M059J (cell line): ENCODE measurements at places on chromosomes 11 and 22. TPM values are rescaled to one million over a fixed set of nuclear protein-coding genes. Genes with fewer than 3 reads are reported as not detected.

DNA sequence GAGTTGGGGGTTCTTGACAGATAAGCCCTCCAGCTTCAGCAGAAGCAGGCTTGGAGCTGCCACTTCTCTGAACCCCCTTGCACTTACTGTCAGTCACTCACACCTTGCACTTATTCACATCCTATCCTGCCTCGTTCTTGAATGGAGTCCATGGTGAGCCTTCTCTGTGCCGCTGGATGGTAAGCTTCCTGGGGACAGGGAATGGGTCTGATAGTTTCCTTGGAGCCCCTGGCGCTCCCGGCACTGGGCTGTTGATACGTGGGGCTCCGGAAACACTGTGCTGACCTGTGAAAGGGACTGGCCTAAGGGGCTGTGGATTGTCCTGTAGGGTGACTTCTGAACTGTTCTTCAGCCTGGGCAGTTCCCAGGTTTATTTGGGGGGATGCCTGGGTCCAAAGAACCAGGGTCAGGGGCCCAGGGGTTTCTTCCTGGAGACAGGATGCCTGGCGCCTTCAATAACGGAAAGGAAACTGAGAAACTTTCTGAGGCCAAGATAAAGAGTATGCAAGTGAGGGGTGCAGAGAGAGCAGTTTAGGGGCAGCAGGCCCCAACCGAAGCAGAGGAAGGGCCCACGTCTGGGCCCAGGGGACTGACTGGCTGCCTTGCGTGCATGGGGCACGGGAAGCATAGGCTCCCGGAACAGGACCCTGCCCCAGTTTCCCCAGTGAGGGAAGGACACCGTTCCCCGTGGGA, 709 bp upstream of the ST3GAL4 start:
- no peak for DNase-seq

DNA sequence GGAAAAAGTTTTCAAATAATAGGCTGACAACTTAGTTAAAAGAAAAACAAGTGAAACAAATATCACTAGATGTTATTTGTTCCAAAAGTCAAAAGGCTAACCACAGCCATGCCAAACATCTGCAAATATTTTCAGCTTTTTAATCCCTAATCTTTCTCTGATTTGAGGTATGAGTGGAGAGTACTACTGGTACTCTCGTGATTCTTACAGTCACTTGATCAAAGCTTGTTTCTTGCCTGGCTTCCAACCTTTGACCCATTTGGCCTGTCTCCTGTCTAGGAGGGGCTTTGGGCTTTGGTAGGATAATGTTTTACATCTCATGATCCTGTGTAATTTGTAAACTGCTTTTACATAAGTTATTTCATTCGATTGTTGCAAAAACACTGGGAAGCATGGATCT, 301.8 kb upstream of the SORL1-AS1 start:
- no peak for DNase-seq

Gene SAA1
- 0.57 and 3.0 TPM in 2 replicates for total RNA-seq

Gene ZNF215
- total RNA-seq: 0.44 and 1.0 TPM in 2 replicates

Gene CRYBA4
- total RNA-seq: not detected in 2 replicates

Gene HTR3A
- total RNA-seq: not detected in 2 replicates
